ENCODE measurements at places on chromosomes 5 and 9.

GRCh38 chr5:14745188-14745563, 80.7 kb downstream of the OTULIN start:
- DNase-seq: no peak

DNA sequence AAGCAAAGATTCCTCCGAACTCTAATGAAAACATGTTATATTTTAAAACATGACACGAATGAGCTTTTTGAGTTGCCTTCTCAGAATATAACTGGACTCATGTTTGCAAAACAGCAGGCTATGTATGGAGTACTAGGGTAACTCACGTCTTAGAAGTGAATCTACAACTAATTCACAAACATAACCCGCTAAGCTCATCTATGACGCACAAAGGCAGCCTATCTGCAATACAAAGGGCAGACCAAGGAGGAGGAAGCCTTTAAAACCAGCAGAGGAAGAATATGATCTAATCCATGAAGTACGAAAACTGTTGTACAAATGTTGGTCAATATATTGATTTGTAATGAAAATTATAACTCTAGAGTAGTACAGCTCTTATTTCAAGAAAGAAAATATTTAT, 67.0 kb downstream of the CETN3 start:
- DNase-seq: no peak

- DNase-seq: no peak
Measured at GRCh38 chr5:38163636-38164237, 94.6 kb upstream of the EGFLAM start.

DNA sequence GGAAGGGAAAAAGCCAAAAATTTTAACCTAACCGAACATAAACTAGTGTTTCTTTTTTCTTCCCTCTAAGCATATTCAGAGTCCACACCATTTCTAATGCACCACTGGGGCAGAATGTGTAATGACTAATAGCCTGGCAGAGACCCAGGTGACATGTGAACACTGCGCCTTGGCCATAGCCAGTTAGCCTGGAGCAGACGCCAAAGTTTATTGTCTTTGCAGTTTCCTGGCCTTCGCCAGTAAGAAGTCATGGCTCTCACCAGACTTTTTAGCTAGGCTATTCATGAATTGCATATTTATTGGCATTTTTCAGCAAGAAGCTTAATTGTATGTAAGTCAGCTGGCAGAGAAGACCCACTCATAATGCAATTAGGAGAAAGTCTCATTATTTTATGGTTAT, 182.8 kb upstream of the SLC27A6 start:
- peak; percentile 31 for DNase-seq

GRCh38 chr5:36045895-36046294, 20.8 kb downstream of the UGT3A2 start:
- DNase-seq: no peak

DNA sequence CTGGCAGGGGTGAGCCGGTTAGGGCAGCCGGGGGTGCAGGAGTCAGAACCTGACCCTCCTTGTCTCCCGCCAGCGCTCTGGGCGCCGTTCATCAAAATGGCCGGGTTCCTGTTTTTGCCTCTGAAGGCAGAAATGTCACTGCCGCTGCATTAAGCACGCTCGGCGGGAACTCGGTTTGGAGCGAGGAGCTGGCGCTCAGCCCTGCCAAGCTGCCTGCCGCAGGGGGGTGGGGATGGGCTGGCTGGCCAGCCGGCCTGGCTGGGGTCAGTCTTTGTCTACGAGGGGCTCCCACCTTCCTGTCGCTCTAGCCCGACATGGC, 63.7 kb downstream of the CXXC5 start:
- DNase-seq: no peak

DNA sequence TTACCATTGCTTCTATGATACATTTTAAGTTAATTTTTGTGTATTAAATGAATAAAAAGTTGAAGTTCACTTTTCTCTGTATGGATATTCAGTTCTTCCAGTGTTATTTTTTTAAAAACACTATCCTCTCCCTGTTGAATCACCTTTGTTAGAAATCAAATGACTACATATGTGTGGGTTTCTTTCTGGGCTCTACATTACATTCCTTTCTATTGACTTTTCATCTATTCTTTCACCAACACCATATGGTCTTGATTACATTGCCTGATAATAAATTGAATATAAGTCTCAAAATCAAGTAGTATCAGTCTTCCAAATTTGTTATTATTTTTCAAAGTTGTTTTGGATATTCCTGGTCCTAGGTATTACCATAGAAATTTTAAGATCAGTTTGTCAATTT, 7.3 kb upstream of the RASEF start:
- no peak for DNase-seq

GRCh38 chr9:16640649-16641048, 229.8 kb downstream of the BNC2 start:
- no peak for DNase-seq

DNA sequence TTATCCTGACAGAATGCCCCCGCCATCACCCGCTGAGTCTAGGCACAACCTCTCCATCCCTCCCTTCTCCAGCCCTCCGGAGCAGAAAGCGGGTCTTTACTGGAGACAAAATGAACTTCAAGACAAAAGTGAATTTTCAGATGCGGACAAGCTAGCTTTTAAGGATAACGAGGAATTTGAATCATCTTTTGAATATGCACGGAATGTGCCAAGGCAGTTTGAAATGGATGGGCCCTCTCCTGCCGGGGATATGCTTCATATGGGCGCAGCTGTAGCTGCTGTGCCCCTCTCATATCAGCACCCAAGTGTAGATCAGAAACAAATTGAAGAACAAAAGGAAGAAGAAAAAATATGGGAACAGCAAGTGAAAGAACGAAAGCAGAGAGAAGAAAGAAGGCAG, 37.5 kb downstream of the CPLANE1 start:
- no peak for DNase-seq

GRCh38 chr9:15553528-15553898, 670 bp downstream of the CCDC171 start:
- no peak for DNase-seq

GRCh38 chr9:89109666-89110065, 69.0 kb downstream of the SHC3 start:
- no peak for DNase-seq

GRCh38 chr5:115322729-115323128, 26.3 kb upstream of the CCDC112 start:
- DNase-seq: no peak

GRCh38 chr5:137880313-137880712, 8.9 kb upstream of the PKD2L2 start:
- no peak for DNase-seq

DNA sequence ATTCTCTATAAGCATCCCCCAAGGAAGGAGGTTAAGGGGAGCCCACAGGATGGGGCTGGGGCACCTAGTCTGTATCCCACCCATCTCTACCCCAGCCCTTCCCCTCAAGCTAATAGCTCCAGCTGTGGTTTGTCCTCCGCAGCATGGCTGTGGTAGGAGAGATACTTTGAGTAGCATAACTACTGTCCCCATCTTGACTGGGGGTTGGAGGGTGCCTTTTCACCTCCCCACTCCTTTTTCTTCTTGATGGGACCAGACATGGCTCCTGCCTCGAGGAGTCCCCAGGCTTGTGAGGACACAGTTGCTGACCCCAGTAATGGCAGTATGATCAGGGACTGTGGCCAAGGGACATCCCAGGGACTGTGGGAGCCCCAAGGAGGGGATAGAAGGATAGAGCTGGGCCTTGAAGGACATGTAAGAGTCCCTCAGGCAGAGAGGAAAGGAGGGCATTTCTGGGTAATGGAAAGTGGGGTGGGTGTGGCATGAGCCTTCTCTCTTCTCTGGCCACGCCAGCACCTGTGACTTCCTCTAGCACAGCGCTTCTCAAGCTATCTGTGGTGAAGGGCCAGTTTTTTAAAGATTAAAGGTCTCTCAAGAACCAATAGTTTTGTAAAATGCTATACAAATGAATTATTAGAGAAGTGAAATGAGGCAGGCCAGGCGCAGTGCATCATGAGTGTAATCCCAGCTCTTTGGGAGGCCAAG, 14.0 kb downstream of the OLFML2A start:
- no peak for DNase-seq

- DNase-seq: no peak
Measured at GRCh38 chr5:87393331-87393730, 19.4 kb downstream of the CCNH start.

GRCh38 chr5:137022043-137022442, 477.1 kb downstream of the SPOCK1 start:
- DNase-seq: no peak

DNA sequence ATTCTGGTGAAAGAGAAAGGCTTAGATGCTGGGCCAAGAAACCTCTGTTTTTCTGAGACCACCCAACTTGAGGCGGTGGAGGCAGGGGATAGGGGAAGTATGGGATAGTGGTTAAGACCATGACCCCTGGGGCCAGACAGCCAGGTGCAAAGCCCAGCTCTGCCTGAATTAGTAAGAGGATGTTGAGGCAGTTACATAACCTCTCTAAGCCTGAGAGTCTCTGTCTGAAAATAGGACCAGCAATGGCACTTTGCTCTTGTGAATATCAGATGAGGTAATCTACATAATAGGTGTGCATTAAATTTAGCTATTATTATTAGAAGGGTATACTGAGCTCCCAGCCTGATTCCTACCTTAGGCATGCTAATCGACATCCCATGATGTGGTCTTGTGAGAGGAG, 68.2 kb downstream of the DOCK2 start:
- DNase-seq: no peak

DNA sequence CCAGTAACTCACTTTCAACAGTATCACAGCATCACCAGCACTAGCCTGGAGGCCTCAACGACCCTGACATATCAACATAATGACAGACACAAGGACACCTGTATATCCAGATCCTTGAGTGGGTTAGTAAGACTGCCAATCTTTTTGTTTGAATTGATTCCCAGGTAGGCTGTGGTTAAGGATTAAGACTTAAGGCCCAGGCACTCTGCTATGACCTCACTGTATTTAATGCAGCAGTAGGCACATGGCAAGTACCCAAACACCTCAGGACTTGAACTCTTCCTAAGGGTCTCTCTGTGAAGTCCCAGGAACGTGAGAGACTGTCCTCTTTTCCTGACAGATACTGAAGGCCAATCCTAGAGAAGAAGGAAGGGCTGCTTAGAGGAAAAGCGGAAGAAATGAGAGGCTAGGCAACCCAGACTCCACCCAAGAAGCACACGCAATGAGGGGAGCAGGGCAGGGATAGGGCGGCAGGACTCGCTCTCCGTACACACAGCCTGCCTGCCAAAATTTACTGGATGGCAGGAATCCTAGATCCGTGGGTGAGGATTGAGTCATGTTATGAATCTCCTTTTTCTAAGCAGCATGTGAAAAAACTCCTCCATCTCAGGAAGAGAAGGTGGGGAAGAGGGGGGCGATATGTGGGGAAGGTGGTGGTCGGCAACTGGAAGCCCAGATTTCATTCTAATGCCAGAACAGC, 93.4 kb downstream of the SIL1 start:
- DNase-seq: no peak

GRCh38 chr5:151068433-151069197, 12.2 kb downstream of the TNIP1 start:
- no peak for DNase-seq

DNA sequence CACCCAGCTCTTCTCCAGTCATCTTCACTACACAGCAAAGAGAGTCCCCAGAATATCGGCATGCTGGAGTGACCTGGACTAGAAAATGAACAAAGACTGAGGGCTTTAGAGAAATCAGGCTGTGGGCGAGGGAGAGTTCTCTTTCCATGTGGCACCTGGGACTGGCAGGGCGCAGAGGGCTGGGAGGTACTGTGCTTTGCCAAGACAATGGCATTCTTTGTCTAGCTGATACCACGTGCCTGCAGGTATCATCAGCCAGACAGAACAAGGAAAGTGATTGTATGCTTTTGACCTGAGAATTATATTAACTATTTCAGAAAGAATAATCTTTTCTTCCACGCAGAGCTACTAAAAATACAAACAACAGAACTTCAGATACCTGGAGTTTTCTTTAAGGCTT, 30.5 kb downstream of the DDX31 start:
- no peak for DNase-seq

- DNase-seq: no peak
Measured at GRCh38 chr5:136677217-136677616, 311.9 kb upstream of the TRPC7 start.

Data from HS-27A (cell line).